Fibroblast of upper back skin (primary cell): ENCODE measurements at places on chromosomes 11 and 22.

- DNase-seq, result no peak
These were observed 36.8 kb downstream of the SGSM3 start for GRCh38 chr22:40407021-40407761.

DNA sequence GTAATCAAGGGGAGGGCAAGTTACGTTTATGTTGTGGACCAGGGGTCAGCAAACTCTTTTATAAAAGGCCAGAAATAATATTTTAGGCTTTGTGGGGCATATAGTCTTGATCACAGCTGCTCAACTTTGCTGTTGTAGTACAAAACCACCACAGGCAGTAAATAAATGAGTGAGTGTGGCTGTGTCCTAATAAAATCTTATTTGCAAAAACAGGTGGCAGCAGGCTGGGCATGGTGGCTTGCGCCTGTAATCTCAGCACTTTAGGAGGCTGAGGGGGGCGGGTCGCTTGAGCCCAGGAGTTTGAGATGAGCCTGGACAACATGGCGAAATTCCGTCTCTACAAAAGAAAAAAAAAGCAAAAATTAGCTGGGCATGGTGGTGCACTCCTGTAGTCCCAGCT is 57.9 kb upstream of the NUP160 start:
- DNase-seq, result no peak

GRCh38 chr22:36893262-36893661 is 20.2 kb upstream of the CSF2RB start:
- no peak for DNase-seq

- no peak for DNase-seq
These were observed 14.7 kb downstream of the SCUBE2 start for GRCh38 chr11:9076661-9077060.

DNA sequence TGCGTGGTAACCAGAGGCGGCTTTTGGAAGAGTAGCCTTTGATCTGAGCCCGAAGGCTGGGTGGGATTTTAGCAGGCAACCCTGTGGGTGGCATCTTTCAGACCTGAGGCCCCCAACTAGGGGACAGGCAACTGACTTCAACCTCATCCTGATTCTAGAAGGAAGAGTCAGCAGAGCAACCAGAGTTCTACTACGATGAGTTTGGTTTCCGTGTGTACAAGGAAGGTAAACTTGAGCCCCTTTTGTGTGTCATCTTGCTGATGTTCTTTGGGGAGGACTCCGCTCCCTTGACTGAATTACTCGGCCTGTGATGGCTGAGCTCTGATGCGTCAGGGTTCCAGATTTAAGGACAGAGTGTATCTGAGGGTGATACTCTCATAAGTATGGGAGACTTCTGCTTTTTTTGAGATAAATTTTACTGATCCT is 31.6 kb downstream of the SGSM3 start:
- DNase-seq, result no peak

- no peak for DNase-seq
These were observed 35.6 kb downstream of the KCNC1 start for GRCh38 chr11:17770048-17770652.

- DNase-seq, result no peak
These were observed 6.2 kb upstream of the BLID start for GRCh38 chr11:122122179-122122578.

- peak; percentile 81 for DNase-seq
These were observed at the start of gene CRYAB for GRCh38 chr11:111911563-111912401. Gene CRYAB, minus strand, starts transcription at chr11:111911770. Its CDS starts 46 bp downstream, at chr11:111911724.

DNA sequence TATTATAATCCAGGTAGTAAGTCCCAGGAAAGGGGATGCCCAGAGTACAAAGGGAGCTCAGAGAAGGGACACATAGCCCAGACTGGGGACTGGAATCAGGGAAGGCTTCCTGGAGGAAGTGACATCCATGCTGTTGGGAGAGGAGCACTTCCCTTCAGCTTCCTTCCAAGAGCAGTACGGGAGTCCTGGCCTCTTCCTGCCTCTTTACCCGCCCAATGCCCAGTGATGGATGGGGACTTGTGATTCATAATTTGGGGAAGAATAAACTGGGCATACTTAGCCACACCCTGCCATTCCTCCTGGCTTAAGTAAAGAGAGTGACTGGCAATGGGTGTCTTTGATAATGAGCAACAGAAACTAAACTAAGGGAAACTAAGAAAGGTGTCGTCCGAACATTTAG is 11.5 kb downstream of the C11orf91 start:
- DNase-seq, result no peak

GRCh38 chr11:126930091-126930841 is 70.3 kb downstream of the KIRREL3 start:
- DNase-seq, result peak; percentile 22

DNA sequence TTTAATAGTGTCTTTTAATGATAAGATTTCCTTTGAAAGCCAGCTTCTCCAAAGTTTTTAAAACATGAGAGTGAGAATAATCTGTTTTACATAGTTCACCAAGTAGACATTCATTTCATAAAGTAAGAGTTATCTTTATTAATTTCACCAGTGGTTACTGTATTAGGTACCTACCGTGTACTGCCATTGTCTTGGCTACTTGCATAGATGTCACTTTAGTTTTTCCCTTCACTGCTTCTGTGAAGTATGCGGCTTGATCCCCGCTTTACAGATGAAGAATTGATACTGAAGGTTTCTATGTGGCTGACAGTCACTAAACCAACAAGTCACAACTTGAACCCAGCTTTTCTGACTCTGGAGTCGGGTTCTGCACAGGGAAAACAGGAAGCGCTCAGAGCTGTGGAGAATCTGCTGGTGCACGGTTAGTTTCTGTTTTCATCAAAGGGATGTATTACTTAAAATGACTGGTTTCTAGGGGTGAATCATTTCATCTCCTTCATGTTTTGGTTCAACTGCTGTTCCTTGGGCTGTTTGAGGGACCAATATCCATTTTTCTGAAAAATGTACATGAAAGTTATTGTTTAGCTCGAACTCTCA is 39.3 kb upstream of the MYO18B start:
- DNase-seq, result no peak

- no peak for DNase-seq
These were observed 5.2 kb downstream of the SLC25A17 start for GRCh38 chr22:40813912-40814315.

DNA sequence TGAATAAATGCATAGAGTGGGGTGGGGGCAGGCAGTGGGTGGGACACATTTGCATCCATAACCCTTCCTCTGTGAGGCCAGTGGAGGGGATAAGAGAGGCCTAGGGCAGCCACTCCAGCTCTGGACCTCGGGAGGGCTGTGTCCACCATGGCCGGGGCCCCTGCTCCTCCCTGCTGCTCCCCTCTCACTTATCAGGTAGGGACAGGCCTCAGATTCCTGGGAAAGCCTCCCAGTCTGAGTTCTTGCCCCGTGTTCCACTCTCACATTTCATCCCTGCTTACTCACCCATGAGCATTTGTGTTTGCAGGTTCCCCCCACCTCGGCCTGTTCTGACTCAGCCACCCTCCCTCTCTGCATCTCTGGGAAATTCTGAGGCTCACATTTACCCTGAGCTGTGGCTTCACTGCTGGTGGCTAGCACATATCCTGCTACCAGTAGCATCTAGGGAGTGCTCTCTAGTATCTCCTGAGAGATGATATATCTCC is 128.7 kb upstream of the TOP3B start:
- DNase-seq, result peak; percentile 77

- peak; percentile 80 for DNase-seq
These were observed 21.5 kb downstream of the CYTH4 start for GRCh38 chr22:37303821-37304274.

- DNase-seq, result peak; percentile 93
These were observed 881.4 kb upstream of the CHORDC1 start for GRCh38 chr11:91104237-91104636.

- DNase-seq, result peak; percentile 35
These were observed 470 bp downstream of the C11orf98 start for GRCh38 chr11:62664405-62665074.

GRCh38 chr11:19907008-19907579 is 194.5 kb downstream of the NAV2 start:
- no peak for DNase-seq

GRCh38 chr11:61104963-61105362 is 2.7 kb downstream of the CD5 start:
- no peak for DNase-seq
